ENCODE measurements at places on chromosomes 7 and 10. TPM values are rescaled to one million over a fixed set of nuclear protein-coding genes. Genes with fewer than 3 reads are reported as not detected.

The ABCB4 gene
- total RNA-seq, result 16.5 TPM

The TUBAL3 gene
- 75.2 TPM for total RNA-seq

The NODAL gene
- not detected for total RNA-seq

The PTPN12 gene
- total RNA-seq, result 176 TPM

The EBF3 gene
- 1.5 TPM for total RNA-seq

The INMT gene
- 3.2 TPM for total RNA-seq

The GNGT1 gene
- total RNA-seq, result not detected

The SFRP4 gene
- not detected for total RNA-seq

The CNTNAP2 gene
- 4.6 TPM for total RNA-seq

The PAPOLB gene
- total RNA-seq, result not detected

The CCNY gene
- 27.7 TPM for total RNA-seq

The CYP2W1 gene
- 2.3 TPM for total RNA-seq

The ZCWPW1 gene
- total RNA-seq, result 19.8 TPM

The OR13A1 gene
- total RNA-seq, result not detected

The C1GALT1 gene
- 23.1 TPM for total RNA-seq

The GOT1 gene
- 78.4 TPM for total RNA-seq

The PRF1 gene
- 4.6 TPM for total RNA-seq

The CCDC3 gene
- total RNA-seq, result 2.5 TPM

The DNMBP gene
- 53.6 TPM for total RNA-seq

The AKR1C8 gene
- total RNA-seq, result not detected

The WNT8B gene
- total RNA-seq, result not detected

The TAS2R41 gene
- total RNA-seq, result not detected

The ATG9B gene
- total RNA-seq, result not detected

The STEAP1B gene
- not detected for total RNA-seq

The GRM3 gene
- not detected for total RNA-seq

The FAM25G gene
- total RNA-seq, result not detected

The MMP21 gene
- 2.5 TPM for total RNA-seq

The CALHM3 gene
- not detected for total RNA-seq

The LRMDA gene
- total RNA-seq, result 4.7 TPM

The CRPPA gene
- total RNA-seq, result 0.67 TPM

The IDI1 gene
- 52.0 TPM for total RNA-seq

The LDB3 gene
- 9.1 TPM for total RNA-seq

The SAMD9L gene
- 10.5 TPM for total RNA-seq

The HECW1 gene
- 3.9 TPM for total RNA-seq

The CHST12 gene
- total RNA-seq, result 17.3 TPM

The VSTM2A gene
- total RNA-seq, result not detected

The FAM221A gene
- 12.3 TPM for total RNA-seq
